Right renal cortex interstitium (tissue), 3 donors: ENCODE measurements at places on chromosomes 3 and 15.

DNA sequence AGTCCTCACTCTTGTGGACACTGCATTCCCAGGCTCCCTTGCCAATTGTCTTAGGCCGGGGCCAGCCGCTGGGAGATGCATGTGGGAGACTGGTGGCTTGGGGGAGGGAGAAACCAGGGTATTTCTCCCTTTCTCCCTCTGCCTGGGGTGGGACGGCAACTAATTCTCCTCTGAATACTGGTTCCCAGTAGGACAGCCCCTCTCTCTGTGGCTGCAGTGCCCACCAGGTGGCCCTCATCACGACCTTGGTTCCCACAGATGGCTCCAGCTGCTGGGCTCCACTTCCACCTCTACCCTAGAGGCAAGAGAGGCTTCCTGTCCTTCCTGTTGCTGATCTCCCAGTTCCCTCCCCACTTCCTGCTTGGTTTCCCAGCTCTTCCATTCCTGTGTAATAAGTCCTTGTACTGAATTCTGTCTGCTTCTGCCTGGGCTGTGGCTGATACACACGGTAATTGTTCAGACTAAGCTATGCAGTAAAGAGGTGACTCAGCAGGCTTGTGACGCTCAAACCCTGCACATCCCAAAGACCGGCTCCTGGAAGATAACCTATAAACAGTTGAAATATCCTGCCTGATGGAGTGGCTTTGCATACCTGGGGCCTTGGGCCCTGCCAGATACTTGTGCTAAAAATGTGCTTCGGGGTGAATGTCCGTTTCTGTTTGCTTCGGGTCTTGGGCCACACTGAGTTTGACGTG is 20.4 kb upstream of the COPG1 start:
- no peak for DNase-seq

GRCh38 chr3:154378311-154378710 is 51.7 kb downstream of the GPR149 start:
- no peak for DNase-seq

DNA sequence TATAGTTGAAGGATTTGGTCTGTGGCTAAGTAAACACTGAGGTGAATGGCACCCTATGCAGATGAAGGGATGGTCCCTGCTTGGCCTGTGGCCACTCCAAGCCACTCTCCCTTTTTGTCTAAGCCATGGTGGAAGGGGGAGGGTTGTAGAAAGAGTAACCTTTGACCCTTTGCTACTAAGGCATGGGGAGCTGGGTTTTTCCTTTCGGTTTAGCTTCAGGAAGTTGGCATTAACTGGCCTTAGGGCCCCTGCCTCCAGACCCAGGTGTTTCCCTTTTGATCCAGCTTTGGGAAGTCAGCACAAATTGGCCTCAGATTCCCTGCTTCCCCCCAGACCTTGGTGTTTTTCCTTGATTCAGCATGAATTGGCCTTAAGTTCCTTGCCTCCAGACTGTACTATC is 49.5 kb downstream of the EFCAB12 start:
- no peak for DNase-seq

DNA sequence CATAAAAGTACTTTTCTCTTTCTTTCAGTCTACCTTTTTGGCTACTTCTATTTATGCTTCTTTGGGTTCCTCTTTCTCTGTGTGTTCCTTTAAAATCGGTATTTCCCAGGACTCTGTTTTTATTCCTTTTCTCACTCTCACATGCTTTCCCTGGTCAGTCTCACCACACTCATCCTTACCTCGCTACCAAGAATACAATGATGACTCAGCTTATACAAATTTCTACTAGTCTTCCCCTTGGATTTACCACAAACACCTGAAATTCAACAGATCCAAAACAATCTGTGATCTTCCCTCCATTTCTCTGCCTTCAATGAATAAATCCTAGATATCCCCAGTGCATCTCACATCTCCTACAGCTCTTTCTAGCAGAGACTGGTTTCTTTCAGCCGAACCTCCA is 52.9 kb downstream of the TUBGCP4 start:
- no peak for DNase-seq

DNA sequence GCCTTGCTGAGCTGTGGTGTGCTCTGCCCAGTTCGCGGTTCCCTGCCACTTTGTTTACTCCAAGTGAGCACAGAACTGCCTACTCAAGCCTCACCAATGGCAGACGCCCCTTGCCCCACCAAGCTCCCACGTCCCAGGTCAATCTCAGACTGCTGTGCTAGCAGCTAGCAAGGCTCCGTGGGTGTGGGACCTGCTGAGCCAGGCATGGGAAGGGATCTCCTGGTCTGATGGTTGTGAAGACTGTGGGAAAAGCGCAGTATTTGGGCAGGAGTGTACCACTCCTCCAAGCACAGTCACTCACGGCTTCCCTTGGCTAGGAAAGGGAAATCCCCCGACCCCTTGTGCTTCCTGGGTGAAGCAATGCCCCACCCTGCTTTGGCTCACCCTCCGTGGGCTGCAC is 45.0 kb downstream of the SLC12A6 start:
- DNase-seq: no peak

GRCh38 chr3:52770496-52771333 is at the start of gene NEK4:
NEK4 (minus strand) TSS chr3:52770940; CDS start chr3:52770746, 194 bp downstream.
- peak; percentile 79 for DNase-seq

- no peak for DNase-seq
Measured at GRCh38 chr3:107681396-107681795, 158.6 kb downstream of the BBX start.

DNA sequence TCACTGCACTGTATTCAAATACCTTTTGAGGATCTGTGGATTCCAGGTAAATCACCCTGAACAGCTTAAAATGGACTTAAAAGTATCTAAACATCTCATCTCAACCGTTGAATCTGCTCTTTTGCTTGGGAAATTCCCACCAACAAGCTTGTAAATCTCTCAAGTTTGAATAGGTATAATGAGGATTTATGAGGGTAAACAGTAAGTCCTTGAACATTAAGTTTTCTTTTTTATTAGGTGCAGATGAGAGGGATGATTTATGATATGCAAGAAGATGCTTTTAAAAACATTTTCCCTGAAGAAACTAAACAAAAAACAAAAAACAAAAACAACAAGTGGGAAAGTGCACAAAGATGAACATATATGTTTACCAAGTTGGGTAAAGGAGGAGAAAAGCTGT is 290.6 kb downstream of the ROBO1 start:
- no peak for DNase-seq

DNA sequence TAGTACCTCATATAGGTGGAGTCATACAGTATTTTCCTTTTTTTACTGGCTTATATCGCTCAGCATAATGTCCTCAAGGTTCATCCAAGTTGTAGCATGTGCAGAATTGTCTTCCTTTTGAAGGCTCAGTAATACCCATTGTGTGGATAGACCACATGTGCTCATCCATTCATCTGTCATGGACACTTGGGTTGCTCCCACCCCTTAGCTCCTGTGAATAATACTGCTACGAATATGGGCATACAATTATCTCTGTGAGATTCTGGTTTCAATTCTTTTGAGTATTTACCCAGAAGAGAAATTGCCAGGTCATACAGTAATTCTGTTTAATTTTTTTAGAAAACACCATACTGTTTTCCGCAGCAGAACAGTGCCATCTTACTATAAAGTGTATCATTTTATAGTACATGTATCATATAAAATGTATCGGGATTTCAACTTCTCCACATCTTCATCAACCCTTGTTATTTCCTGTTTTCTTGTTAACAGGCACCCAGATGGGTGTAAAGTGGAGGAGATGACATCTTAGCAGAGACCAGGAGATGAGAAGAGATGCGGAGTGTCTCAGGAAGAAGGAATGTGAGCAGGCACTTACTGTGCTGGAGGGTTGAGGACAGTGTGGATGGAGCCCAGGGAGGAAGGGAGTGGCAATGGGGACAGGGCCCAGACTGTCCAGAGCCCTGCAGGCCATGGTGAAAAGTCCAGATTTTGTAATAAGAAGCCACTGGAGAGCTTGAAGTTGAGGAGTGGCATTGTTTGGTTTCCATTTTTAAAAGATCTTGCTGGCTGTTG is 27.0 kb upstream of the PRR23E start:
- DNase-seq: no peak

- no peak for DNase-seq
Measured at GRCh38 chr15:98668566-98669308, 20.4 kb downstream of the IGF1R start.

- no peak for DNase-seq
Measured at GRCh38 chr3:79032686-79033318, 735.0 kb downstream of the ROBO1 start.

DNA sequence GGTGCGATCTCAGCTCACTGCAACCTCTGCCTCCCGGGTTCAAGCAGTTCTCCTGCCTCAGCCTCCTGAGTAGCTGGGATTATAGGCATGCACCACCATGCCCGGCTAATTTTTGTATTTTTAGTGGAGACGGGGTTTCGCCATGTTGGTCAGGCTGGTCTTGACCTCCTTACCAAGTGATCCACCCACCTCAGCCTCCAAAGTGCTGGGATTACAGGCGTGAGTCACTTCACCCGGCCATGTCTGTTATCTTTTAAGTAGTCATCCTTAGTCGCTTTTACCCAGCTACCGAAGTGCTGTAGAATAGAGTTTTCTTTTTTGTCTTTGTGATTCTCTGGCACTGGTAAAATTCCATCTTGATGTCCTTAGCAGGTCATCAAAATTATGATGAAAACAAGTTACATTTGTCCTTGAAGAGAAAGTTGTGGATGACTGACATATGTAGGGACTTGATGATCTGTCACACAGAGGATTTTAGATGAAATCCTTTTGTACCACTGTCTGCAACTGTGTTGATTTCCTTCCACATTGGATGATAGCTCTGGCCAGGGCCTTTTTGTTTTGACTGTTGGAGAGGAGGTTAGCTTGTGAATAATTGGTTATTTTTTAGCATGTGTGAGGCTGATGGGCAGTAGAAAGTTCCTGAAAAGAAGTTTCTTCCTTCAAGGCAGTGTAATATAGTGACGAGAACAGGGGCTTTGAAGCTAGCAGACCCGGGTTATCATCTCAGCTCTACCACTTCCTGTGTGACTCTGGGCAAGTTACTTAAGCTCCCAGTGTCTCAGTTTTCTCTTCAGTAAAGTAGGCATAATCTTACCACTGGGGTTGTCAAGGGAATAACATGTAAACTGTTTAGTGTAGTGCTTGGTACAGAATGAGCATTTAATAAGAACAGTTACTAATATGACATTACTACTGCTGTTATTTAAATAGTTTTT is 18.8 kb downstream of the ATG7 start:
- DNase-seq: no peak

DNA sequence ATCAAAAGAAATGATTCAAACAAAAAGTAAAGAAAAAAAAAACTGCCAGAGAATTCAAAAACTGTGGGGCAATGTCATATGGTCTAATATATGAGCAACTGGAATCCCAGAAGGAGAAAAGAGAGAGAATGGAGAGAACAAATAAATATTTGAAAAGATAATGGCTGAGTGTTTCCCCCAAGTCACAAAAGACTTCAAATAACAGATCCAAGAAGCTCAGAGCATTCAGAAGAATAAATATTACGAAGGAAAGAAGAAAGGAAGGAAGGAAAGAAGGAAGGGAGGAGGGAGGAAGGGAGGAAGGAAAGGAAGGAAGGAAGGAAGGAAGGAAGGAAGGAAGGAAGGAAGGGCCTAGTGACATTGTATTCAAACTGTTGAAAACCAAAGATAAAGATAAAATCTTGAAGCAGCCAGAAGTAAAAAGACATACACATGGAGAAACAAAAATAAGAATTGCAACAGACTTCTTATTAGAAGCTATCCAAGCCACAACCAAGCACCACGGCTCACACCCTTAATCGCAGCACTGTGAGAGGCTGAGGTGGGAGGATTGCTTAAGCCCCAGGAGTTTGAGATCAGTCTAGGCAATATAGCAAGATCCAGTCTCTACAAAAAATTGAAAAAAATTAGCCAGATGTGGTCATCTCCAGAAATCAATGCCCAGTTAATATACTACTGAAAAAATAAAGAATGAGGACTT is 118.9 kb upstream of the IGSF10 start:
- DNase-seq: no peak

DNA sequence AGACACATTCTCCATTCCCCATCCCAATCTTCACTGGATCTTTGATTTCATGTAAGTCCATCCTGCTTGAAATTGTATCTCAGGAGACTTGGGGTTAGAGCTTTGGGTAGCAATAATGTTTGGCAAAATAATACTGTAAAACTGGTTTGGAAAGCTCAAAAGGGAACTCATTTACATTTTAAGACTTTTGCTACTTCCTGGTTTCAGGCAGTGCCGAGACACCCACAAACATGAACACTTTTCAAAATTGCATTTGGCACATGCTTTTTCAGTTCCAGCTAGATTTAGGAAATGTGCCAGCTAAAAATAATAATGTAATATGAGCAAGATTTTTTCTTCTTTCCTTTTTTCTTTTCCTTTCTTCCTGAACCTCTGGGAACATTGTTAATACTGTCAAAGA is 145.7 kb upstream of the CBLB start:
- DNase-seq: no peak

- no peak for DNase-seq
Measured at GRCh38 chr15:39743611-39744010, 39.0 kb downstream of the FSIP1 start.

DNA sequence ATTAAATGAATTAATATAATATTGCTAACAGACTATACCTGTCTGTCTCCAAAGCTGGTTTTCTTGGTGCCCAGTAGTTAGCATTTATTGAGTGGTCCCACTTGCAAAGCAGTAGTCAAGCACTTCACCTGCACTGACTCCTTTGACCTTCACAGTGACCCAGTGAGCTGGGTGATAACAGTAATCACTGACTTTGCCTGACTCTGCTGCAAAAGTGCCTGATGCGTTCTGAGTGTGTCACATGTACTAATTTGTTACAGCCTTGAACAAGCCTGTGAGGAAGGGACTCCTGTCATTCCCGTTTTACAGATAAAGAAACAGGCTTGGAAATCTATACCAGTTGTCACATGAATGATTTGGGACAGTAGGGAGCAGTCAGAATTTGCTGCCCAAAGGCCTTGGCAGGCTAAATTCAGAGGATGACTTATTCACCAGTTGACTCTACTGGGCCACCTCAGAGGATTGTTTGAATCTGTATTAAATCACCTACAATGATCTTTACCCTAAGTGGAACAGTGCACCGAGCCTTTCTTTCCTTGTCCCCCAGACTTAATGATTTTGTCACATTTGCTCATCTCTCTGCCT is 116.6 kb upstream of the PLXNA1 start:
- DNase-seq: no peak

- DNase-seq: no peak
Measured at GRCh38 chr3:72042397-72043203, 257.7 kb upstream of the PROK2 start.

DNA sequence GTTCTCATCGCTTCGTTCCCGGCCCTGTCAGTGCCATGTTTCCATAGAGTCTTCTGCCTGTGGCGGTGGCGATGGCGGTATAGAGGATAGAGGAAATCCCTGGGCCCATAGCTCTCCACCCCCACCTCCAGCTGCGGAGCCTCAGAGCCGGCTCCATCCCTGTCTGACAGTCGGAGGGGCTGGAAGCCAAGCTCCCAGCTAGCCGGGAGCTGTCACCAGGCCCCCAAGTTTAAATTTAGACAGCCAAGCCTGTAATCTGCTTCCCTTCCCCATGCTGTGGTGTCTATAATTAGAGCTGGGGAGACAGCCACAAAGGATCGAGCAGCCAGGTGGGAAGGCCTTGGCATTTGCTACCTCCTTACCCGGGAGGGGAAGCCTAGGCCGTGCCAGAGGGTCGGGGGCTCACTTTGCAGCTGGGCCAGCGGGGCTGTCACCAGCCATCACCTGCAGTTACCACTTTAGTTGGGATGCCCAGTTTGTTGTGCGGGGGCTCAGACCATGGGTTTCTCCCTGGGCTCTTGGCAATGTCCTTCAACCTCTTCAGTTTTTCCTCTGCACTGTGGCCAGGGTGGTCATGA is 56.3 kb upstream of the SEC13 start:
- no peak for DNase-seq

- no peak for DNase-seq
Measured at GRCh38 chr3:170889132-170889531, 19.1 kb upstream of the RPL22L1 start.

GRCh38 chr3:12351145-12351544 is 62.3 kb downstream of the PPARG start:
- DNase-seq: no peak

GRCh38 chr15:26731965-26732364 is 40.9 kb downstream of the GABRB3 start:
- DNase-seq: no peak
